ENCODE measurements at places on chromosomes 2 and 18. TPM values are rescaled to one million over a fixed set of nuclear protein-coding genes. Genes with fewer than 3 reads are reported as not detected.

Gene IL36G
- 0.80 TPM for total RNA-seq

DNA sequence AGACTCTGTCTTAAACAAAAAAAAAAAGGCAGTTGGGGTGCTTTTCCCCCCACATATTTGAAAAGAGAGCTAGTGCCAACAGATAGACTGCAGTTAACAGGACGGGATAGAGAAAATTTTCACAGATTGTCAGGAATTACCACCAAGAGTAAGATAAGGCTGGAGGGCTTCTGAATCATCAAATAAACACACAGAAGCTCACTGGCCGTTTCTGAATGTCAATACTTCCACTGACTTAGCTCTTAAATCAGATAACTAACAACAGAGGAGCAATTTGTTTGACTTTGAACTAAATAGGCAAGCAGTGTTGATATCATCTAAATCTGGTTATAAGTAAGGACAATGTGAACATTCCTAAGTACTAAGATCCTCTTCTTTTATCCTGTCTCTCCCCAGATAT lies 34.7 kb downstream of the PIEZO2 start:
- DNase-seq, result peak; percentile 19

DNA sequence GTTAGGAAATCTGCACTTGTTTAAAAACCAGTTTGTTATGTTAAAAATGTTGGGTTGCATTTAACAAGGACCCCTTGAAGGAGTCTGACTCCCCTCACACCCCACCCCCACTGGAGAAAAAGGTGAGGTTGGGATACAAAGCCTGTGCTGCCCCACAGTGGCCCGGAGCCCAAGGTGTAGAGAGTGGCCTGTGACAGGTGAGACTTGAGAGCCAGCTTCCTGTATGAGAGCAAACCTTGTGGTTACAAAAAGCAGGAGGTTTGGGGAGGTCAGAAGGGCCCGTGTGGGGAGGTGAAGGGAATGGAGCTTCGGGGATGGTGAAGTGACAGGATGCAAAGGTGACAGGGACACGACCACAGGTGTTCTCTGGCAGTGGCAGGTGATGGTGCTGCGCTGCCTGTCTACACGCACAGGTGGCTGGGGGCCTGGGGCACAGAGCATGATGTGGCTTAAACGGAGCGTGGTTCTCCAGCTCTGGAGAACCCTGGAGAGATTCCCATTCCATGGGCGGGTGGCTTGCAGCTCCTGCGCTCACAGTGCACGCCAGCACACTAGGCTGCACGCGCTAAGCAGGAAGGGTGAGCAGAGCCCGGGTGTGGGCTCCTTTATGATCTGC lies 29.0 kb downstream of the IMPA2 start:
- DNase-seq, result no peak

DNA sequence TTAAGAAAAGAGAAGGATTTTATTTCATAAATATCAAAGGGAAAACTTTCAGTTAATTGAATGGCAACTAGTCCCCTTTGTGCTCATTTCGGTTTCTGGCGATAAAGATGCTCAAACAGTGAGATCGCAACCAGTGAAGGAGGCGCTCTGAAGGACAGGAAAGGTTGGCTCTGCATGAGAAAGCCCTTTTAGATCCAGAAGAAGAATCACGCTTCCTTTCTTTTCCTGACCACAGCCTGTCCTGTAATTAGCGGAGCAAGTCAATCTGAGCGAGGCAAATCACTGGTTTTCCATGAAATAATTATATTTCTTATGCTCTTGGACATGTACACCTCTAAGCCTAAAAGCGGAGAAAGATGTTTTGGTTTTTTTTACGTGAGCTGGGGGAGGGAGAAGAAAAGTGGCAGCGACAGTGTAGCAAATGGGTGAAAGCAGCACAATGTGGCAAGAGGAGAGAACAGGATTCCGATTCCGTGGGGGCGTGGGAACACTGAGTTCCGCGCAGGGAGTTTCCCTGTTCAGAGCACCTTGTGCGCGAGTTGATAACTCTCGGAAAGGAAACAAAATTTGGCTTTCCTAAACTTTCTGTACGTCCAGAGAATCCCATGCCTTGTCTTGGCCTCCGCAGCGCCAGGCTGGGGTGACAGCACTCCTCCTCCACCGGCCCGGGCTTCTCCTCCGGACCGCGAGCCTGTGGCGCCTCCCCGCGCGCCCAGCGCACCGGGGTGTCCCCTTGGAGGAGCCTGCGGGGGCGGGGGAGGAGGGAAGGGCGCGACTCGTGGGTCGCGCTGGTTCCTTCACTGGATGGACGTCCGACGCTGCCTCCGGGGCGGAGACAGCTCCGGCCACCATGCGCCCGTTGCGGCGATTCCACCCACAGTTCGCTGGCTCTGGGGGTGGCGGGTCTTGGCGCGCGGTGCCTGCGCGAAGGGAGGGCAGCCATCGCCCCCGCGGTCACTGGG lies 620 bp upstream of the SLC9A2 start:
- DNase-seq, result peak; percentile 27

- no peak for DNase-seq
Measured at GRCh38 chr2:12824778-12825379, 108.1 kb downstream of the TRIB2 start.

Gene SIX3
- total RNA-seq, result 0.24 TPM

DNA sequence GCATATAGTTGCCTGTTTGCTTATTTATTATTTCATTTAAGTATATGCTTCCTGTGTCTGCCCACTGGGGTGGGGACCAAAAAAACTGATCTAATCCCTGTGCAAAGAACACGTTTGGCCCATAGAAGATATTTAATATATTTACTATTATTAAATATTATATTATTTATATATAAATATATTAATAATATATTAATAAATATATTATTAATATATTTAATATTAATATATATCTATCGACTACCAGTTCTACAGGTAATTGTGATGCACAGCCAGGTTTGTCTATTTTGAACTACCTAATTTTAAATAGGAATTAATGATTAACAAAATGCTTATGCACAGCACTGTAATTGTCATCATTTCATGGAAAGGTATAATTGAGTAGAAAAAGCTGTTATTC lies 288.9 kb upstream of the LYPD1 start:
- no peak for DNase-seq

DNA sequence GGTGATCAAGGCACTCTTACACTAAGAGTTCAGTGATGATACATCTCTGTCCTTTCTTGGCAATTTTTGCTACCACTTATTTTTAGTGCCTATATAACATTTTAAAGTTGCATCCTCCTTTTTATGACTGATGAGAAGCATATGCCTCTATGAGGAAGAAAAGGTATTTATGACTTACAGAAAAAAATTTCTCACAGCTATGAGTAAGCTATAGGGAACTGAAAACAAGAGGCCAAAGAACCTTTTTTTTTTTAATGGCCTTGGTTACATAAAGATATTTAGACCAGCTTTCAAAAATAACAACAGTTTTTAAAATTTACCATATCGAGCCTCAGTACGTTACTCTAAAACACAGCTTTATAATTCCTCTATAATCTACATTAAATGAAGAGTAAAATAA lies 21.3 kb downstream of the MBD5 start:
- no peak for DNase-seq

- DNase-seq, result no peak
Measured at GRCh38 chr2:147634826-147635225, 210.0 kb upstream of the ACVR2A start.

- no peak for DNase-seq
Measured at GRCh38 chr2:5982193-5982902, 290.2 kb downstream of the SOX11 start.

Gene ITGB6
- total RNA-seq, result 3.1 TPM

- no peak for DNase-seq
Measured at GRCh38 chr2:231452799-231453508, 11.3 kb downstream of the NCL start.

- no peak for DNase-seq
Measured at GRCh38 chr18:40367576-40367975, 1587.5 kb upstream of the PIK3C3 start.

DNA sequence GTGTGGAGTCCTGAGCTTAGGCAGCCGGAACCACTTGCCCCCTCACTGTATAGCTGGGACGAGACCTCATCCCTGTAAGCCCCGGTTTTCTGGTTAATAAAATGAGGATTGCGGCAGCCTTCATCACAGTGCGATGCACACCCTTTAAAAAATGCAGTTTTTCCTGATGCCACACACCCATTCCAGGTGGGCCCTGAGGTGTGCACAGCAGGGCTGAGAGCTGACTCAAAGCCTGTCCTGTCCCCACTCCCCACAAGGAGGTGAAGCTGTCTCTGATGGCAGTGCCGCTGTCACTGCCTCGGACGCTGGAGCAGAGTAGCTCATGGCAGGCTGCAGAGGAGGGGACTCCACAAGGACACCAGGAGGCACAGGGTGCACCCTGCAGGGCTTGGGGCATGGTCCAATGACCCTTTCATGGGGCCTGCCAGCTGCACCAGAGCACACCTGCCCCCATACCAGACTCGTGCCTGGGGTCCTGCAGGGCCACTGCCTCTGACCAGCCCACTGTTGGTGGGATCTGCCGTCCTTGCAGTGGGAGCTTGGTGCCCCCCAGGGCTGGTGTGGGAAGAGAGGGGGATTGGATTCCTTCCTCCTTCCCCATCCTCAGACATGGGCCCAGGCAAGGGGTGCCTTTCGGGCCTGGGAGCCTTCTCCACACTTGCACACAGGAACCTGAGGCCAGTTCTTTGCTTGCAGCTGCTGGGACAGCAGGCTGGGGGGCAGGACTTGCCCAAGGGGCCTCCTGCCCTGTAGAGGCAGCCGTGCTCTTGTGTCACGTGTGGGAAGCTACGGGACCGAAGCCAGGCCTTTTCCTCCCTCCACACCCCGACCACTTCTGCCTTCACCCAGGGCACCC lies 22.8 kb downstream of the GPC1 start:
- no peak for DNase-seq

Gene ADCYAP1
- total RNA-seq, result 2.7 TPM

DNA sequence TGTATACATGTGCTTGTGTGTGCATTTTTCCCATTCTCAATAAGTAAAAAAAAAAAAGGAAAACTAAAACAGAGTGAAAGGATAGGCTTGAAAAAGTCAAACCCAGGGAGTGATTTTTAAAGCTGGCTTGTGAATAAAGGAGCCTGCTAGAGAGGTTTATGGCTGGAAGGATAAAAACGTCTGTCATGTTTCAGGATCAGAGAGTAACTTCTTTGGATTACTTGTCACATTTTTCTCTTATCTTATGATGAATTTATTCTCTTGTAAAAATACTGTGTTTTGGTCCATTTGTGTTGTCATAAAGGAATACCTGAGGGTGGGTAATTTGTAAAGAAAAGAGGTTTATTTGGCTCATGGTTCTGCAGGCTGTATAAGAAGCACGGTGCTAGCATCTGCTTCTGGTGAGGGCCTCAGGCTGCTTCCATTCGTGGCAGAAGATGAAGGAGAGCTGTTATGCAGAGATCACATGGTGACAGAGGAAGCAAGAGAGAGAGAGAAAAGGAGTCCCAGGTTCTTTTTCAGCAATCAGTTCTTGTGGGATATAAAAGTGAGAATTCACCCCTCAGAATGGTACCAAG lies 89.1 kb downstream of the OSBPL6 start:
- DNase-seq, result no peak

DNA sequence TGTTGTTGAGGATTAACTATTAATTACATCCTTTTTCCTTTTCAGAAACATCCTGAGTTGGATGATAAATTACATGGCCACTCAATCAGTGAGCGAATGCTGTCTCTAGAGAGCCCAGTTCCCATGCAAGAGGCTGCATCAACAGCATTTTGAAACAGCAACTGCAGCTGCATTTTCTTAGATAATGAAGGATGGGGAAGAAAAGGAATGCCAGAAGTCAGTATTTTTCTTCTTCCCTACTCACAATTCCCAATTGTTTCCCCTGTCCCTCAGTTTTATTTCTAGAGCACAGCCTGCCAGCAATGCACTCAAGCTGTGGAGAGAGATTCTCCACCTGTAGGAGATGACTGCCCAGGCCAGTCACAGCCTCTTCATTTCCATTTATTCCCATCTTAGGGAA lies 6.9 kb downstream of the SCN7A start:
- DNase-seq, result no peak

GRCh38 chr2:168849610-168850009 lies 40.6 kb downstream of the SPC25 start:
- DNase-seq, result peak; percentile 24

DNA sequence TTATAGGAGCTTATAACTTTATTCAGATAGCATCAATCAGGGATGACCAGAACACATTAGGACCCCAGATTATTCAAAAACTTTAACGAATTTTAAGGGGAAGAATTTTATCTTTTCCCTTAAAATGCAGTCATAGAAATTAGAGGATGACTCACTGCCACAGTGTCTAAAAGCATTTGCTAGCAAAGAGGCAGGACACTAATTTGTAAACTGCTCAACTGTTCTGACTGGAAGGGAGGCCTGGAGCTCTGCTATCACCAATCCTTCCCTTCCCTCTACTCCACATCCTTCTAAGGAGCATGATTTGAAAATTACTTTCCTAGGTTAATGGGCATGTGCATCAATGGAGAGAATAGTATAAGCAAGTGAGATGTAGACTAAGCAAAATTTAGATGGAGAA lies 40.5 kb downstream of the PREPL start:
- no peak for DNase-seq

DNA sequence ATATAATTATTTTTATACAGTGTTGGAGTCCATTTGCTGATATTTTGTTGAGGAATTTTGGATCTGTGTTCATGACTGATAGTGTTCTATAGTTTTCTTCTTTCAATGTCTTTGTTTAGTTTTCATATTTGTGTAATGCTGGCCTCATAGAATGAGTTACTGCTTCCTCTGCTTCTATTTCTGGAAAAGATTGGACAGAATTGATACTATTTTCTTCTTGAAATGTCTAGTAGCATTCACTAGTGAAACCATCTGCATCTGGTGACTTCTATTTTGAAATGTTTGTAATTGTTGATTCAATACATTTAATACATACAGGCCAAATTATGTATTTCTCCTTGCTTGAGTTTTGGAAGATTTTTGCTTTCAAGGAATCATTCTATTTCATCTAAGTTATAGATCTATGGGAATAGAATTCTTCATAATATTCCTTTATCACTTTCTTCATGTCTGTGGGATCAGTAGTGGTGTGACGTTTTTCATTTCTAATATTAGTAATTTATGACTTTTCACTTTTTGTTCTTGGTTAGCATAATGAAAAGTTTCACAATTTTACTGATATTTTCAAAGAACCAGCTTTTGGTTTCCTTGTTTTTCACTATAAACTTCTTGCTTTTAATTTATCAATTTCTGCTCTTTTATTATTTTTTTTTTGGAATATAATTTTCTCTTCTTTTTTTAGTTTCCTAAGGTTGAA lies 509.9 kb upstream of the VRK2 start:
- no peak for DNase-seq

GRCh38 chr2:98343285-98343684 lies 3.0 kb upstream of the CNGA3 start:
- no peak for DNase-seq

GRCh38 chr2:192357217-192357616 lies 162.5 kb upstream of the TMEFF2 start:
- no peak for DNase-seq

Gene ESPNL
- total RNA-seq, result 0.40 TPM

- no peak for DNase-seq
Measured at GRCh38 chr18:25248755-25249154, 103.2 kb downstream of the ZNF521 start.

- DNase-seq, result peak; percentile 11
Measured at GRCh38 chr2:37181726-37182684, 6.5 kb downstream of the SULT6B1 start.

DNA sequence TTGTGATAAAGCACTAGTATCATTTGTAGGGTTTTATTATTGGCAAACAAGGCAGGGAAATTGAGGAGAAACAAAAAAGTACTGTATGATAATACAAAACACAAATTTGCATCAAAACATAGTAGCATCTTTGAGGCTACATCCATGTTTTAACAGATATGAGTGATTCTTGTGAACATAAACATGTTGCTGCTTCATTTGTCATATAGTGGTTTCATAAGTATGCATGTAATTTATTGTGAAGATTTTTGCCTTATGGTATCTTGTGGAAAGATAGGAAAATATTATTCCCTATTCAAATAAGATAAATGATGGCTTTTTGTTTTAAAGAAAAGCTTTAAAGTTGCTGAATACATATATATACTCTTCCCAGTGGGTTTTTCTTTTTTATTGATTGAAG lies 60.3 kb downstream of the VRK2 start:
- DNase-seq, result no peak
